SIG-M5 (cell line): ENCODE measurements at places on chromosomes 4 and X.

DNA sequence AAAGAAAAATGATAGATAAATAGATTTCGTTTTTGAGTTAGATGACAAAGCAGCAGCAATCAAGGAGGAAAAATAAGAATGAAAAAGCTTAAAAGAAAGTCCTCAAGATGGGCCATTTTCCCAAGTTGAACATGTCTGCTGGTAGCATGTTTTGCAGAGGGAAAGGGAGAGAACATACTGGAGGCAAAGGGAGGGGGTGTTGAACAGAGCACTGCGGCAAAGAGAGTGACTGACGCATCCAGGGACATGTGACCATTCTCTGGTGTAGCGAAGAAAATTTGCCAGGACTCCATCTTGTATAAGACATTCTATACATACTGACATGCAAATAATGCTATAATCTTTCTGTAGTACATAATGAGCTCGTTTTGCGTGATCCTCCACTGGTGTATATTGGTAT lies 1.2 kb downstream of the LINC00632 start:
- no peak for DNase-seq

DNA sequence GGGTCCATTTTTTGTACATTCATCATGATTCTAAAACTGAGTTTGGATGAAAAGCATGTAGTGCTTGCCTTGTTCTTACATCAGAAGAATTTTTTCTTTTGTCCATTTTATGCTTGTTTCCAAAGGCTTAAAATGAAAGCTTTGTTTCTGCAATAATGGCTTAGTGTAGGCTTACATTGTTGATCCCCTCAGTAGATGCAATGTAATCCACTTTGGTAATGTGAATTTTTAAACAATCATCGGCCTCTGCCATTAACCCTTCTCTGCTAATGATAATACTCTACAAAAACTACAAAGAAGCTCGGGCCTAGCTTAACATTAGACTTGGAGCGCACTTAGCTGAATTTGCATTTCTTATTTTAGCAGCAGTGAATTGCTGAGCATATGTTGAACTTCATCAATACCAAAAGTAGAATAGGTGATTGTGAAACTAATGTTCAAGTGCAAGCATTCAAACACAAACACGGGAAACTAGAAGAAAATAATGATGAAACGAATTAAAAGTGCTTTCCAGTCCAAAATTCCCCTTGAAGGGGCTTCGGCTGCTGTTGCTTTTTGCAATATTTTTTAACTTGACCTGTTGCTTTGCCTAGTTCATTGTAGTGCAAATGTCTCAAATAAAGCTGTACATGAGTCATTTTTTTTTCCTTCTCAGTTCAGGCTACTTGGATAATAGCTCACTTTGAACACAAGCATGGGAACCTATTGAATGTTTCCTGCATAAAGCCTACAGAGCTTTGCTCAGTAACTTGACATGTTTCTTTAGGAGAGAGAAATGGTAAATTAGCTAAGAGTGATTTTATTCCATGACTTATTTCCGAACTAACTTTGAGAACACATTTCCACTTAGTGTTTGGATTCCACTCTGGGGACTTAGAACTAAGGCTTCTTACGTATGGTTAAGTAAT lies 66.5 kb downstream of the SLIT2 start:
- DNase-seq, result no peak

GRCh38 chr4:1819284-1819683 lies 26.2 kb downstream of the FGFR3 start:
- no peak for DNase-seq

DNA sequence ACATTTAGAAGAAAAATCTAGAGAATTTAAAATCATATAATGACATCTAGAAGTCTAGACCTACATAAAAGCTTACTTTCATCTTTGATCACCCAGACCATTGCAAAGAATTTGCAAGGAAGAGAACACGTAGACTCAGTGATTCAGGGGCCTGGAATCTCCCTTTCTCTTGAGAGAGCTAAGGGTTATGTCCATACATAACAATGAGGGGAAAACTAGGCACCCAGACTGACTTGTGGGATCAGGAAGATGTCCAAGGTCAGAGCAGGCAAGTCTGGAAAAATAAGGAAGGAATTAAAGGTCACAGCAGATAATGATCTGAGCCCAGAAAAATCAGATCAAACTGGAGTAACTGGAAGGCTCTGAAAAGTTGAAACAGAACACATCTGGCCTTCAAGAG lies 198.4 kb upstream of the SFRP2 start:
- DNase-seq, result no peak

DNA sequence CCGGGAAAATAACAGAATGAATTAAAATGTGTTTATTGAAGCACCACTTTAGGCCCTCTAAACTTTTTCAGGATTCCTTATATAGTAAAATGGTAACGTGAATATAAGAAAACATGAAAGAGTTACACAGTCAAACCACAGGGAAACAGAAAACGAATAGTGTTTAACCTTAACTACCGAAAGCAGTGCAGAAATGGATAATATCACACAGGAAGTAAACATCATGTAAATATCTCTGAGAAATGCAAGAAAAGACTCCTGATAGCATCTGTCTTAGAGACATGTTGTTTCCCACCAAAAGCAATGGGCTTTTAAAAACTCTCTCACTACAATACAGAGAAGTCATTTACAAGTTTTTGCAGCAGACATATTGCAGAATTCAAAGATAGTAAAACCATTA lies 323.9 kb upstream of the CXXC4 start:
- no peak for DNase-seq

DNA sequence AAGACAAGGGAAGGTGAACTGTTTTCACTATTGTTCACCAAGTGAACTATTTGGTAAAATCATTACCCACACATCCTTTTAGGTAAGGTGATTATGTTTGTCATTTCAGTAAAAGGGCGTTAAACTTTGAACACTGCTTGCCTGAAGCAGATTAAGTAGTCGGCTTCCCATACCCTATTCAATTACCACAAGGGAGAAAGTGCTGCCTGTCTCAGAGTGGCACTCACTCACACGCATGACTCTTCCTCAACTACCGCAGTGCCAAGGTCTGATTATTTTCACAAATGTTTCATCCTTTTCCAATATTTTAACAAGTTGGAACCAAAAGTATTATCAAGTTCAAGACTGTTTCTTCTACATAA lies 11.0 kb downstream of the VEGFC start:
- DNase-seq, result no peak

GRCh38 chr4:76486588-76487276 lies 51.7 kb downstream of the SHROOM3 start:
- DNase-seq, result no peak

- no peak for DNase-seq
Measured at GRCh38 chr4:80307774-80308465, 27.6 kb upstream of the CFAP299 start.

DNA sequence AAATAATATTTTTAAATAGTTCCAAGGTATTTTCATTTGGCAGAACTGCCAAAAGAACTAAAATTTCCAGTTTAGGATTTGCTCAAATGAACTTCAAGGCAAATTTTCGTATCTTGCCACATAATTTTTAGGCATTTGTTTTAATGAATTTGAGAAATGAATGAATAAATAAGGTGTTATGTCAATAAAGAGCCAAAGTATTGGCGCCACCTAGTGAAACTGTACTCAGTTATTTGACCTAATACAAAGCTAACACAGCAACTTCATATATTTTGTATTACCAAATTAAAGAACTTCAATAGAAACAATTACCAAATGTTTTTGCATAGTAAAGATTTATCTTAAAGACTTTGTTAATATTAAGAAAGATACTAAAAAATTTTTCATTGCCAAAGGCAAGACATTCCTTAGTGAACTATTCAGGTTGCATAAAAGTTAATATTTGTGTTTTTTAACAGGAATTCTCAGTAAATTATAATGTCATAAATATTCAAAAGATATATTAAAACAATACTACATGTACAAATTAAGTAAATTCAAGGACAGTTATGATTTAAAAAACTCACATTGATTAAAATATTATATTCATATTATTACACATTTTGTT lies 50.3 kb downstream of the STPG2 start:
- DNase-seq, result no peak
